ENCODE measurements at places on chromosomes 6 and 20.

DNA sequence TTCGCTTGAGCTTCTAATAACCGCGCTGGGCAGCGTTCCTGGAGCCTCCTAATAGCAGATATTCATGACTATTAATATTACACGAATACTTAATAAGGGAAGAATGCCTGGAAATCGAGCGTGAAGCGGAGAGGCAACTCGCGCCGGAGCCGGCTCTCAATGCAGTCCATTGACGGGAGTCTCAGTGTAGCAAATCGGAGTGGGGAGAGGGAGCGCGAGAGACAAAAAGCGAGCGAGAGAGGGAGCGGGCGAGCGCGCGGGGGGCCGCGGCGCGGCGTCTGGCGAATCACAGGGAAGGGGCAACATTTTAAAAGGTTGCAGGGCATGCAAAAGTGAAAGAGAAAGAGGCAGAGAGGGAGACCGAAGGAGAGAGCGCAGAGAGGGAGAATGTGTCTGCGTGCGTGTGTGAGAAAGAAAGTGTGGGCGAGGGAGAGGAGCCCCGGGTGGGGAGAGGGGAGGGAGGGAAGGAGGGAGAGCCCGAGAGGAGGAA lies 2.9 kb downstream of the TFAP2A start:
- no peak for DNase-seq

GRCh38 chr20:38095017-38095686 lies 61.6 kb downstream of the RPRD1B start:
- no peak for DNase-seq

- DNase-seq = no peak
Measured at GRCh38 chr6:23784301-23784919, 341.6 kb upstream of the NRSN1 start.

GRCh38 chr20:6692566-6693173 lies 74.8 kb upstream of the BMP2 start:
- no peak for DNase-seq

DNA sequence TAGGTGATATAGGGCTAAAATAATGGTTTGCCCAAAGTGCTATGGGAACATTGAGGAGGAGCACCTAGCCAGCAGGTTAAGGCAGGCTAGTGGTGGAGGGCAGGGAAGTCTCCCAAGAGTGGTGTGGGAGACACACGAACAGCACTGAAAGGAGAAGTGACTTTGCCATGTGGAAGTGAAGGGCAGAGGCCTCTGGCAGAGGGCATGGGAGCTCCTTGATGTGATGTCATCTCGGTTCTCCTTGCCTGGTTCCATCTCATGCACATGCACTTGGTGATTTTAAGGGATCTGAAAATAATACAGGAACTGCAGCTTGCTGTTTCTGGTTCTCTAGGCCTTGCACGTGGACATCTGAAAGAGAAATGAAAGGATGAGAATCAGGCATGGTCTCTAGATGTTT lies 4.7 kb upstream of the MAP3K4 start:
- DNase-seq = no peak

DNA sequence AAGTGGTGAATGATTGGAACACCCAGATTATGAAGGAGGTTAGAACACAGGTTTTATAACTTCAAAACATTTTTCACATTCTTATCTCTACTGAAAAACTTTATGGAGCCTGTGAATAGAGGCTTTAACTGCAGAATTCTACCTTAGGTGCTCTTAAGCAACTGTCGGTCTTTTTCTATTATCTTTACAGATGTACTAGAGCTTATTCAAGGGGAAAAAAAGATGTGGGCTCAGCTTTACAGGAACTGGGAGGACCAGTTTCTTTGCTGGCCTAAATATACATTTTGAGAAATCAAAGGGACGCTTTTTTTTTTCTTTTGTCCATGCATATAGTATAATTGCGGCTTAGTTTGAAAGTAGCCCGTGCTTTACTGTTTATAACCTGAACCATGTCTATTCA lies 58.9 kb downstream of the UST start:
- no peak for DNase-seq

GRCh38 chr20:59160389-59161115 lies 3.1 kb upstream of the ZNF831 start:
- DNase-seq = no peak

DNA sequence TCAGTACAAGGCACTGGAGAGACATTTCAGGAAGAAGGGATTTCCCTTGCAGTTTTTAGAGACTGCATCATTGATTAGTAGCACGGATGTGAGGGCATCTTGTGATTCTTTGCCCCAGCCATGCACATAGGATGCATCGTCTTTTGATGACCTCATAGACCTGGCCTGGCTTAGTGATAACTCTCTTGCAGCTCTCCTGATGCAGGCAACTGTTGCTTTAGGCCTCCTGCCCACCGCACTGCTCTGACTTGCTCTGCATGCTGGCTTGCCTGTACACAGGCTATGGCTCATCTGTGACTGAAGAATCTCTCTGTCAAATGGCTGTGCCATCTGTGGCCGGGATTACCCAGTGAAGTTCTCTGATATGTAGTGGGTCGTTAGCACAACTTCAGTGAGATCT lies 207.7 kb upstream of the PTCHD4 start:
- DNase-seq = no peak

DNA sequence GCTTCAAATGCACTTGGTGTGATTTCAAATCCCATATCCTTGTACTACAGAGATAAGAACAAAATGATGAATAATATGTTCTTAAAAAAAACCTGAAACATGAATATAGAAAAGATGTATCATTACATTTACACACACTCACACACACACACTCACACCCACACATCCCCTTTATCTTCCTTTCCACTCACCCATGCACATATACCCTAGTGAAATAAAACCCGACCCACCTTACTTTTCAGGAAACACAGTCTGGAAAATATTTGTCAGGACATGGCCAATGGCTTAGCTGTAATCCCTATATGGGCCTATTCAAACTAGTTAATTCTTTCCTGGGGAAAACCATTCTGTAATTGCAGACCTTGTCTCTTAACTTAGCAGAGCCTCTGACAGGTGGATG lies 60.8 kb upstream of the EDN1 start:
- DNase-seq = no peak

GRCh38 chr6:20630136-20630535 lies 95.9 kb downstream of the CDKAL1 start:
- DNase-seq = no peak

- DNase-seq = no peak
Measured at GRCh38 chr6:42025066-42025844, 25.1 kb upstream of the TAF8 start.

DNA sequence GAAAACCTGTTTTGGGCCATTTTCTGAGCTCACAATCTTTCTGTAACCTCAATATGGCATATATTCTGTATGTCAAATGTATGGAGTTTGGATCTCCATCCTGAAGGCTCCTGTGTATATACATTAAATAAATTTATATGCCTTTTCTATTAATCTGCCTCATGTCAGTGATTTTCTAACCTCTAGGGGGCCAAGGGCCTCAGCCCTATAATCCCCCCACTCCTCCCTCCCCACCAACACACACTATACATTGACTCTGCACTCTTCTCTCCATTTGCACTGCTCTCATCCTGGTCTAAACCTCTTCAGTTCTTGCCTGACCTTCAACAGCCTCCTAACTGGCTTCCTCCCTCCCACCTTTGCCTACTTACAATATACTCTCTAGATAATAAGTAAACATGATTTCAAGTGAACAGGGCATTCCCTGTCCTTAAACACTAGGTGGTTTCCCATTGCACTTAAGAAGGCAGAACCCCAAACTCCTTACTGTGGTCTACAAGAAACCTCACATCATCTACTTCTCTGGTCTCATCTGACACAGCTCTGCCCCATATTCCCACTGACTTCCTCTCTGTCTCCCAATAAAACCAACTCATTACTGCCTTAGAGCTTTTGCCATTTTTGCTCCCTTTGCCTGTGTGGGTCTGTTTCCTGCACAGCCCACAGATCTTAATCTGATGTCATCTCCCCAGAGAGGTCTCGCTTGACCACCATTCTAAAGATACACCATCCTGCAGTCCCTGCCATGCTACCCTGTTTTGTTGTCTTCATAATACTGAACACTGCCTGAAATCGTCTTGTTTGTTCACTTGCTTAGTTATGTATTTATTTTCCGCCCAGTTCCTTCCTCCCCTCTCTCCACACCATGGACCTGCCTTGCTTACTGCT lies 213.7 kb downstream of the SYNE1 start:
- no peak for DNase-seq

DNA sequence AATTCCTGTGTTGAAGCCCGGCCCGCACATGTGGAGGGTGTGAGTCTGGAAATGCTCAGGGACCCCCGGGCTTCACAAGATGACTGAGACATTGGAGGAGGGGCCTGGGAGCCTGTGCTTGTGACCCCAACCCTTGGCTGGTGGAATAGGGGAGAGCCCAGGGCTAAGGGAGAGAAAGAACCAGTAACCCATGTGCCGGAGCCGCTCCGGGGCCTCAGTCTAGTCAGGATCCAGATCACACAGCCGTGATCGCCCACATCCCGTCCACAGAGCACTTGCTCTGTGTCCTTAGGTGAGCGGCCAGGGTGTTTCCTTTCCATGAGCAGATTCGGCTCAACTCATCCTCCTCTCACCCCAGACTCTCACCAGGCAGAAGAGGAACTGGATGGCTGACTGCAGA lies 152.3 kb upstream of the RPS6KA2 start:
- no peak for DNase-seq

GRCh38 chr6:158008864-158009113 lies 27.1 kb downstream of the SYNJ2 start:
- no peak for DNase-seq

GRCh38 chr6:85421972-85422371 lies 27.9 kb upstream of the NT5E start:
- no peak for DNase-seq

DNA sequence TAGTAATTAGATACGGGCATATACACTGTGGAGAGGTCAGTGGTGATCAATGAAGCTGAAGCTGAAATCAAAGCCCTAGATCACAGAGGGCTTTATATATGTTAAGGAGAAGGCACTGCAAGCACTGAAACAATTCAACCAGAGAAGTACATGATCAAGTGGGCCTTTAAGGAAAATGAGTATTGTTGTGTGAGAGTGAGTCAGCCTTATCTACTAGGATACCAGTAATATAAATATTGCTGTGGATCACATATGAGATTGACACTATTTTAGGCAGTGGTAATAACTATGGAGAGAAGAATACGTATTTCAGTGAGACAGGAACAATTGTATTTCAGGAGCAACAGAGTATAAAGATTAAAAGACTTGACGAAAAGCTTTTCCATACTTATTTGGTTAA lies 1172.2 kb upstream of the GJE1 start:
- no peak for DNase-seq

GRCh38 chr6:73610444-73611275 lies 43.1 kb downstream of the SLC17A5 start:
- no peak for DNase-seq

DNA sequence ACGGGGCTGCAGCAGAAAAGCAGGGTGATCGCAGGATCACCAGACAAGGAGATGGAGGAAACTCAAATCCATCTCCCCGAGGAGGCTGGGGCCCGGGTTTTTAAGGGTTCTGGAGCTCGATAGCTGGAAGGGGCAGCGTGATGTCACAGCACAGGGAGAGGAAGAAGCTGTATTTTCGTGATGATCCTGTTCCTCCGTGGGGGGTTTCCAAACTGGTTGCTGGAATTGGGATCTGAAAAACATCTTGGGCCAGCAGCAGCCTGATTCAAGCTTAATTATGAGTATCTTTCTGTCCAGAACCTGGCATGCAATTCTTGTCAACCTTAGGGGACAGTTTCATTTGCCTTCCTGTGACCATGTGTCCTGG lies 4.1 kb downstream of the CST7 start:
- DNase-seq = no peak

- peak; percentile 67 for DNase-seq
Measured at GRCh38 chr6:29748391-29749307, 25.4 kb downstream of the HLA-F start.

DNA sequence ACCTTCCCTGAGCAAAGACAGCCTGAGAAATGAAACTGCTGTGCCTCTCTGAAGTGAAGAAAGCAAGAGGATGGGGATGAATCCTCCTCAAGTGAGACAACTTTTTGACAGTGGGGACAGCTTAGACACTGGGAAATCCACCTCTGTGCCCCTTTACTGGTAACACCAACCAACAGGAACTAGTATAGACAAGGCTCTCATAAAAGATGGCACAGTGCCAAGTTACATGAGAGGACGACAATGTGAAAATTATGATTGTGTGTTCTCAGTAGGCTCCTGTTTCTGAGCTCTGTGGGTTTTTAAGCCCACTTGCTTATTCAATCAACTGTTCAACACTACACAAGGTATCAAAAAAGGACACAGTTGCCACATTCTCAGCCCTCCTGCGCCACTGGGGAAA lies 41.6 kb upstream of the LYRM2 start:
- DNase-seq = no peak

GRCh38 chr6:56671651-56672461 lies 29.2 kb upstream of the DST start:
- DNase-seq = no peak

GRCh38 chr6:70622461-70622860 lies 45.2 kb upstream of the SMAP1 start:
- no peak for DNase-seq

DNA sequence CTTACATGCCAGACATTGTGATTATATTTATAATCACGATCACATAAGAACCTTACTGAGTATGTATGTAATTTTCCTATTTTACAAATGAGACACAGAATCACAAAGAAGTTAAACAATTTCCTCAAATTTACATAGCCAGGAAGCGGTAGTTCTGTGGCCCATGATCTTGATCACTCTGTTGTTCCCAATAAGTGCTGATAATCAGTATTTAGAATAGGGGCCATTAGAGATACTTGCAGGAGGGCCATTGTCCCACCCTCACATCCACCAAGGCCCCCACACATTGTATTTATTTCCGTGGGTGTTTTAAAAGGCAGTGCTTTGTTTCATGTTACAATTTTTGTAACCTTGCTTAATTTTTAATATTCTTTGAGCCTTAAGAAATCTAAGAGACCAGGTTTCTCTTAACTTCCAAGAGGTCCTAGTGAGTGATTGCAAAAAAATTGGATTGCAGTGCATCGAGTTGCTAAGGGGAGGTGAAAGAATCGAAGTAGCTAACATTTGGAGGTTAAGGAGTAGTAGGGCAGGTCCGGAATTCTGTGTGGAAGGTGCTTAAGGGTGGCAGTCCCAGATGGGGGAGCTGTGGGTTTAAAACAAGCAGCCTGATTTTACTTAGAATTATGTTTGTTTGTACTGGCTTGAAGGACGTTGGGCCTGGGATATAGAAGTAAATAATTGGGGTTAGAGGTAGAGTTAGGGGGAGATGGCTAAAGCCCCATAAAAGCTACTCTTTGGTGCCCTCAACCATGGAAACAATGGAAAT lies 339.4 kb downstream of the CDKAL1 start:
- DNase-seq = no peak

DNA sequence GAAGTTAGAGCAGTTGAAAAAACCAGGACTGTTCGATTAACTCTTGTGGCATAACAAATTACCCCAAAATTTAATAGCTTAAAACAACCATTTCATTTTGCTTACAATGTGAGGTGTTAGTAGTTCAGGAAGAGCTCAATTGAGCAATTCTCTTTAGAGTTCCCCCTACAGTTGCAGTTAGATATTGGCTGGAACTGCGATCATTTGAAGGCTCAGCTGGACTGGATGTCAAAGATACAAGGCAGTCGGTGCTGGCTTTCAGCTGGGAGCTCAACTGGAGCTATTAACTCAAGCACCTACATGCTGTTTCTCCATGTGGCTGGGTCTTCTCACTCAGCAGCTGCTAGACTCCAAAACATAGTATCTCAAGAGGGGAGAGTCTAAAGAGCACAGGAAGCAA lies 96.0 kb upstream of the LOC128125822 start:
- no peak for DNase-seq

GRCh38 chr6:104855507-104855906 lies 4.2 kb downstream of the HACE1 start:
- DNase-seq = no peak

GRCh38 chr6:50706575-50706974 lies 6.8 kb upstream of the TFAP2D start:
- no peak for DNase-seq

- no peak for DNase-seq
Measured at GRCh38 chr6:152572338-152573088, 64.6 kb downstream of the SYNE1 start.
